Activated T-helper 17 cell treated with anti-CD3 and anti-CD28 coated beads, Interleukin-2, amount 50 U/mL, for 72 hours (primary cell): ENCODE measurements at places on chromosomes 13 and 19.

GRCh38 chr13:98824376-98825160, 72.1 kb upstream of the SLC15A1 start:
- ATAC-seq: peak; percentile 31

DNA sequence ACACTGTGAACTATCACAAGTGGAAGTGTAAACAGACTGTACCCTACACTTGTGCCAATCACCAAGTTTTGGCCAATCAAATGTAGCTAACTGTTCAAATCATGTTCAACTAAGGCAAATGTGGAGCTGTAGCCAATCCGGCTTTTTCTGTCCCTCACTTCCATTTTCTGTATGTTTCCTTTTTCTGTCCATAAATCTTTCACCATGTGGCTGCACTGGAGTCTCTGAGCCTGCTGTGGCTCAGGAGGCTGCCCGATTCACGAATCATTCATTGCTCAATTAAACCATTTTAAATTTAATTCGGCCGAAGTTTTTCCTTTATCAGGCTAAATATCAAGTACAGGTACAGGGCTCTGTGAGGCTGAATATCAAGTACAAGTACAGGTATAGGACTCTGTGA, 216.5 kb downstream of the RFC3 start:
- no peak for ATAC-seq

GRCh38 chr13:30762643-30763042, 27.3 kb downstream of the ALOX5AP start:
- ATAC-seq: no peak

GRCh38 chr19:2770055-2771013, 12.7 kb downstream of the SGTA start:
- no peak for ATAC-seq

DNA sequence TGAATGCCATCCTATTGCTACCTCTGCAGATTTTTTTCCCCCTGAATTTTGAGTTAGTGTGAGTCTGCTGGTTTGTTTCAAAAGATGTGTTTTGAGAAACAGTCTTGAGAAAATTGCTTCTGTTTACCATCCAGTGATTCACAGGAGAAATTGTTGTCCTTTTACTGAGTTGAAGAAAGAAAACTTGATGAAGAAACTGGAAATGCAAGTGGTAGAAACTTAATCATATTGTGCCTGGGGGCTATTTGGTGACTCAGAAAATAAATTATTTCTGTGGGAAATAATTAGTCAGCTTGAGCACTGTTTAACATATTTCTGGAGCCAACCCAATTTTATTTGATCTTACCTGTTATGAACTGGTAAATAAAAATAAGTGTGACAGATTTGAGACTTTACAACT, 35.4 kb downstream of the PAN3 start:
- ATAC-seq: no peak

- no peak for ATAC-seq
Measured at GRCh38 chr13:20332361-20333096, 100.4 kb upstream of the GJB6 start.

DNA sequence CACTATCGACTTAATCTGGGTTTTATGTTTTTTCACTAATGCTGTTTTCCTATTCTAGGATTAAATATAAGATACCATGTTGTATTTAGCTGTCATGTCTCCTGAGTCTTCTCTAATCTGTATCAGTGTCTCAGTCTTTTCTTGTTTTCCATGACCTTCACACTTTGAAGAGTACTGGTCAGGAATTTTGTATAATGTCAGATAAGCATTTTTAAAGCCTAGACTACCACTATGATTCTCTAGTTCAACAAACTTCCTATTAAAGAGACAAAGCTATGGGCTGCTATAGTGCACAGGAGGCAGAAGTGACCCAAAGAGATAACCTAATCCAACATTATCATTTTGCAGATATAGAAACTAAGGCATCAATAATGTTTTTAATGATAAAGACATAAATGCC, 63.0 kb upstream of the ZDHHC20 start:
- ATAC-seq: no peak

DNA sequence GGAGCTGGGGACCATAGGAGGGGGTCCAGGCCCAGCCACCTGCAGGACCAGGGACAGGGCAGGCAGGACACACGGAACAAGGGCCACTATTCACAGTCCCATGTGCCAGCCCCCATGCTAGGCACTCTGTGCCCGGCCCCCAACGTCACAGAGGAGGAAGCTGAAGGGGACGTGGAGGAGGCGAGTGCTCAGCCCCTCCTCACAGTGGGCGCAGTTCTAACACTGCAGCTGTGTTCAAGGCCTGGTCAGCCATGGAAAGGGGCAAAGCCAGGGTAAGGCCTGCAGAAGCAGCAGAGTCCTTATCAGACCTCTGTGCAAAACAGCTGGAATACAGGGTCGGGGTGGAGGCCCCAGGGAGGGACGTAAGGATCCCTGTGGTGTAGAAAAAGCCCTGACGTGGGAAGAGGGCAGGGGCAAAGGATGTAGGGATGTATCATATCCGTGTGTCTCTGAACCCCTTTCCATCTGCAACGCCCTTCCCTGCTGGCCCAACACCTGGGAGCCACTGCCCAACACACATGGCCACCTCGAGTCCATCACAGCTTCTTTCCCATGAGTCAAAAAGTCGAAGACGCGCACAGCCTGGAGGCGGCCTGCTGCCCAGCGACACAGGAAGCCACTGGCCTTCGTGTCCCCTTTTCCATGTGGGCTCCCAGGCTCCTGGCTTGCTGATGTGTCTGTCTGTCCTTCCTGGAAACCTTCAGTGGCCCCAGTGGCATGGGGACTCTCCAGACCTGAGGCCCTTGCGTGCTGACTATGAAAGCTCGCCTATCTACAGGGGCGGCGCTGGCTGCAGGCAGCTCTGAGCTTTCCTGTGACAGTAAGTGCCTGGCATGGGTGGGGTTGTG, 28.0 kb downstream of the SH3GL1 start:
- no peak for ATAC-seq

GRCh38 chr13:102333320-102334198, 68.3 kb downstream of the FGF14 start:
- no peak for ATAC-seq

DNA sequence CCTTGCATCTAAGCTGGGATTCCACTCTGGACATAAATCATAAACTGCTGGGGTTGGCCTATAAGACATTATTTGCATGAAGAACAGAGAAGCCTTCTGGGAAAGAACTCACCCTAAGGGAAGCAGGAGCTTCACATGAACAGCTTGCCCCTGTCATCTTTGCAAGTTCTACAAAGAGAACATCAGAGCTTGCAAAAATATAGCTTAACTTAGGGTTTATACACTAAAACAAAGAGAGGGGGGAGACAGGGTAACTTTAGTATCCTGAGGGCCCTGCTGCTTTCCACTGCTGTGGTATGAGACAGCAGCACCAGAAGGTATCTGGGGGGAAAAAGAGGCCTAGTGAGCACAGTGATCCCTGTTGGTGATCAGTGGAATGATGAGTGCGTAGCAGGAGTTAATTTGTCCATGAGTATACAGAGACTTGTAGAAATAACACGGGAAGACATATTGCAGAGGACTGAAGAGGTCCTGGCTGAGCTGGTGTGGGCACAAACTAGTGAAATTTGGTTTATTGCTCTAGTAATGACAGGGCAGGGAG, 116.1 kb upstream of the TSC22D1 start:
- ATAC-seq: no peak
